Stomach (tissue), 19 donors: ENCODE measurements at places on chromosomes 12 and 14. TPM values are rescaled to one million over a fixed set of nuclear protein-coding genes. Genes with fewer than 3 reads are reported as not detected.

The COX8C gene
- total RNA-seq: not detected

The PPFIA2 gene
- total RNA-seq: 2.6 TPM

The CLEC4E gene
- not detected for total RNA-seq

The PIK3C2G gene
- total RNA-seq: 72.4 TPM

The PARPBP gene
- total RNA-seq: 1.4 TPM

The RFX4 gene
- total RNA-seq: not detected
